ENCODE measurements at places on chromosomes 3 and 15.

GRCh38 chr15:46231786-46232185, 597.0 kb downstream of the SQOR start:
- no peak for DNase-seq

GRCh38 chr3:188817103-188817934, 354.5 kb upstream of the TPRG1 start:
- no peak for DNase-seq

GRCh38 chr15:25864966-25865365, 1.8 kb upstream of the ATP10A start:
- no peak for DNase-seq

DNA sequence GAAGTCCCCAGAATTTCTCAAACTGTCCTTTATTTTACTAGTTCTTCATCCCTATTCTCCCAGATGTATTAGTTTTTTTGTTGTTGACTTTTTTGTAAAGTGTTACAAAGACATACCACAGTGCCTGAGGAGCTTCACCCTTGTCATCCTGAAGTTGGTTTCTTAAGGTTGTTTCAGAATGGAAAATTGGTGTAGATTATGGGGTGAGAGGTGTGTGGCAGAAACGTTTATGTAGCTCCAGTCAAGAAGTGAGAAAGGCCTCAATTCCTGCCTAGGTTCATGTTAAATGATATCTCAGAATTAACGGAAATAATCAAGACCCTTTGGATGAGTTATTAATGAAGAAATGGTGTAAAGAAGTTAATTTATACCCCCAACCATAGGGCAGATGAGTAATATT, 6.8 kb downstream of the EDEM1 start:
- DNase-seq, result no peak

- no peak for DNase-seq
These were observed 512 bp downstream of the LARP6 start for GRCh38 chr15:70853318-70853972.

- DNase-seq, result no peak
These were observed 301.1 kb upstream of the LRRFIP2 start for GRCh38 chr3:37475435-37475834.

GRCh38 chr3:106758459-106758858, 618.8 kb upstream of the CCDC54 start:
- DNase-seq, result no peak

GRCh38 chr3:11711876-11712275, 68.2 kb upstream of the VGLL4 start:
- no peak for DNase-seq

DNA sequence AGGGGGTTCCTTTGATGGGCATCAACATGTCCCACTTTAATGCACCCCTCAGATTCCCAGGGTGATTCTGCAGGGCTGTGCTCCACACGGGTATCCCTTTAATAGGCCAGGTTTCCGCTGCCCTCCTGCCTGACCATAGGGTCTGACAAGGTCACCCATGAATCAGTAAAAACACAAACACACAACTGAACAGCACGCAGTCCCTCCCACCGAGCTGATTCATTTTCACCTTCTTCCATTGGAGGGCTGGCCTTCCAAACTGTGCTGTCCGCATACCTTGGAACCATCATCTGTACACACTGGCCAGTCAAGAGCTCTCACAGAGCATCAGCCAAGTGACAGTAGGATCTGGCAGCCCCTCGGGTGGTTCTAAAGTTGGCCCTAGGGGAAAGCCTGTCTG, 93.7 kb downstream of the FBLN2 start:
- DNase-seq, result no peak

GRCh38 chr3:138112362-138112761, 3.0 kb downstream of the DZIP1L start:
- DNase-seq, result no peak

DNA sequence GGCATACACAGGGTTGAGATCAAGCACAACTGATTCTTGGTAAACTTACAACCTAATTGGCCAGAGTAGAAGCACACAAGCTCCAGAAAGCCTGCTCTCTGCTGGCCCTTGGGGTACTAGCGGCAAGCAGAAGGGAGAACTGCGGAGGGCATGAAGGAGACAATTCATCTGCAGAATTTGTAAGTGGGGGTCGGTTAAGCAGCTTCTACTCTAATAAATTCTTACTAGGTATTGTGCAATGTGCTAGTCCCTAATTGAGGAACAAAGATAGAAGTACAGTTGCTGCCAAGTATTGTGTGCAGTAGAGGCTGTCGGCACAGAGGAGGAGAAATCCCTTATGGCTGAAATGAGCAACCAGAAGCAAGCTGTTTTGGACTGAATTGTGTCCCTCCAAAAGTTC, 91.2 kb upstream of the VEPH1 start:
- no peak for DNase-seq

- no peak for DNase-seq
These were observed 380.0 kb downstream of the PDCD6IP start for GRCh38 chr3:34178415-34178814.

Measured in CD4-positive, alpha-beta T cell treated with Interleukin-21 for 1 hour (primary cell).